NCI-H1092 treated with DMSO at 0.1 percent for 48 hours (cell line): ENCODE measurements at places on chromosomes 16 and 17.

DNA sequence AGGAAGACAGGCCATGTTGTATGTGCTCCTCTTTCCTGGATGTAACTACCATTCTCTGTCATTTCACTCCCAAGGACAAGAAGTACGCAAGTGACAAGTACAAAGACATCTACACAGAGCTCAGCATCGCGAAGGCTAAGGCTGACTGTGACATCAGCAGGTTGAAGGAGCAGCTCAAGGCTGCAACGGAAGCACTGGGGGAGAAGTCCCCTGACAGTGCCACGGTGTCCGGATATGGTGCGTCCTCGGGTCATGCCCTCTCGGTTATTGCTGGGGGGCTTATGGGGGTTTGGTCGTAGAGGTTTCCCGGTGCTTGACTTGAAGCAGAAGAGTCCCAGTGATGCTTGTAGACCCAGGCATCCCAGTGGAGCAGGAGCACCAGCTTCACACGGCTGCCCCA is 29.0 kb downstream of the PLD6 start:
- DNase-seq = no peak

GRCh38 chr16:19884611-19885450 is at the start of gene GPRC5B:
GPRC5B (minus strand) TSS chr16:19884848; CDS start chr16:19872845, 12,003 bp downstream.
- peak; percentile 37 for DNase-seq

- DNase-seq = no peak
Measured at GRCh38 chr17:3536716-3537115, 20.9 kb downstream of the TRPV3 start.

DNA sequence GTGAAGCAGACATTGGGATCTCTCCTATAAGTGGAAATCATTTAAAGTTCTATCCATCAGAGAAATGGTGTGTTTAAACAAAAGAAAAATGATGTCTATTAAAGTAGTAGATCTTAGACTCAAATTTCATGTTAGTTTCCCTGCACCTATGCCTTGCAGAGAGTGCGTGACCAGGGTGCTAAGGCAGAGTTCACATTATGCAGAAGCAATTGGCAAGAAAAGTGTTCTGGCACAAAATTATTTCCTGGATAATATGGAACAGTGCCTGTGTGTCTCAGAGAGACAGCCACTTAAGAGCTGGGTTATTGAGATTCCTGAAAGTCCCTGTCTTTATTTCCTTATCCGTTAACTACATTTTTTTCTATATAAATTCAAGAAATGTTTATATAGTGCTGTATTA is 457.0 kb downstream of the CDH8 start:
- no peak for DNase-seq

- no peak for DNase-seq
Measured at GRCh38 chr16:1534021-1535020, 855 bp downstream of the TMEM204 start.

GRCh38 chr17:55487695-55488432 is 23.4 kb downstream of the SMIM36 start:
- no peak for DNase-seq

- no peak for DNase-seq
Measured at GRCh38 chr17:7853691-7854038, 1.2 kb upstream of the TMEM88 start.

GRCh38 chr16:85002099-85002541 is 9.2 kb downstream of the ZDHHC7 start:
- no peak for DNase-seq

GRCh38 chr17:68443972-68444464 is 13.3 kb downstream of the WIPI1 start:
- DNase-seq = no peak

GRCh38 chr17:39621523-39622379 is 5.0 kb upstream of the PPP1R1B start:
- peak; percentile 79 for DNase-seq

DNA sequence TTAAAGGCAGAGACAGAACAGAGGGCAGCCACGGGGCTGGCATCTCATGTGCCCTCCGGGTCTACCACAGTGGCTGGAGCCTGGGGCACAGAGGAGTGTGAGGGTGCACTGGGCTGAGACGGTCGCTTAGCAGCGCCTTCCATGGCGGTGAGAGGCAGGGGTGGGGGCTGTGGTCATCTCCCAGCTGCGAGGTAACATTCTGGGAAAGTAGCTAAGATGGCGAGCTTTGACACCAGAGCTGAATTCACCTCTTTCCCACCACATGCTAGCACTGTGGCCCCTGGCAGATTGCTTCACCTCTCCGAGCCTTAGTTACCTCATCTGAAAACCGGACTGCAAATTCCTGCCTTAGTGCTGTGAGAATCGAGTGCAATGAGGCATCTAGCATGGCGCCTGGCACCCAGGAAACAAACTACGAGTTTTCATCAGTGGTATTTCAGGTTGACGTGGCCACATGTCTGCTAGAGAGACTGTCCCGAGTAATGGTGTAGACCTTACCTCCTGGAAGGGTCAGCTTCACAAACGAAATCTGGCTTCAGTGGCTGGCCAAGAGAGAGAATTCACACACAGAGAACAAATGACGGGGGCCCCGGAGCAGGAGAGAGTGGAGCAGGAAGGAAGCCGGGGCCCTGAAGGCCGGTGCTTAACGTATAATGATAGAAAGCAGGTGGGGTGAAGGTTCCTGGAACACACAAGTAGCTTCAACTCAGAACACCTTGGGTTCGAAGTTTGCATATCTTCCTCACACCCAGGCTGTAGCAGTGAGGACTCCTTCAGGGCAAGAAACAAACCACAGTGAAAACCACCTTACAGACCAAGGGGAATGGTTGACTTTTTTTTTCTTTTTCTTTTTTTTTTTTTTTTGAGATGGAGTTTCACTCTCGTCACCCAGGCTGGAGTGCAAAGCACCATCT is 63.9 kb upstream of the RPH3AL start:
- no peak for DNase-seq

- no peak for DNase-seq
Measured at GRCh38 chr16:16041196-16041892, 91.9 kb downstream of the ABCC1 start.

- no peak for DNase-seq
Measured at GRCh38 chr16:49776085-49776595, 79.8 kb downstream of the ZNF423 start.

DNA sequence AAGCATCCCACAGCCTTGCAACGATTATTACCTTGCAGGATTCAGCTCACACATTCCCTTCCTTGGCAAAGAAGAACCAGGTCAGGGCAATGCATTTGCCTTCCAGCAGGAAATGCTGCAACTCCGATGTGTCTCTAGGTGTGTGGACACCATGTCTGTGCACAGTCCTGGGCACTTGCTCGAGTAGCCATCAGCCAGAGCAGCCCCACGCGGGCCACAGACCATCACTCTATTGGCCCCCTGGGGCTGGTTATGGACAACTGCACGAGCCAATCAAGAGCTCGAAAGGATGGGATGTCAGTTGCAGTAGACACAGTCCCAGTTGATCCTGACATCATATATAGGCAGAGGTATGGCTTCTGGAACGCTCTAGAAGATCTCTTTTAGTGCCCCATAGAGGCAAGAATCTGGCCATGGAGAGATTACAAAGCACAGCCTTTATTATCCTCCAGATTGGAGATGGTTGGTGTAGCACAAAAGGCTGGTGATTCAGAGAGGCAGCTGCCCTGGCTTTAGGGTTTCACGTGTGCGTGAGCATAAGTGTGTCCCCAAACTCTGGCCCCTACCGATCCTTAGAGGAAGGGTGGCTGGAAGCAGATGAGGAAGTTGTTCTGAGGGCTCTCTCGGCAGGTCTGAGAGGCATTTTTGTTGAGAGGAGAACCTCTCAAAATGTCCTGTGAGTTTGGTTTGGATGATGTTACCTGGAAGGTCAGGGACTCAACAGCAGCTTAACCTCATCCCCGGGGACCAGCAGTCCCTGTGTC is 403.8 kb downstream of the SEC14L1 start:
- no peak for DNase-seq

GRCh38 chr16:66649636-66650205 is 45.2 kb downstream of the CMTM3 start:
- DNase-seq = peak; percentile 18

DNA sequence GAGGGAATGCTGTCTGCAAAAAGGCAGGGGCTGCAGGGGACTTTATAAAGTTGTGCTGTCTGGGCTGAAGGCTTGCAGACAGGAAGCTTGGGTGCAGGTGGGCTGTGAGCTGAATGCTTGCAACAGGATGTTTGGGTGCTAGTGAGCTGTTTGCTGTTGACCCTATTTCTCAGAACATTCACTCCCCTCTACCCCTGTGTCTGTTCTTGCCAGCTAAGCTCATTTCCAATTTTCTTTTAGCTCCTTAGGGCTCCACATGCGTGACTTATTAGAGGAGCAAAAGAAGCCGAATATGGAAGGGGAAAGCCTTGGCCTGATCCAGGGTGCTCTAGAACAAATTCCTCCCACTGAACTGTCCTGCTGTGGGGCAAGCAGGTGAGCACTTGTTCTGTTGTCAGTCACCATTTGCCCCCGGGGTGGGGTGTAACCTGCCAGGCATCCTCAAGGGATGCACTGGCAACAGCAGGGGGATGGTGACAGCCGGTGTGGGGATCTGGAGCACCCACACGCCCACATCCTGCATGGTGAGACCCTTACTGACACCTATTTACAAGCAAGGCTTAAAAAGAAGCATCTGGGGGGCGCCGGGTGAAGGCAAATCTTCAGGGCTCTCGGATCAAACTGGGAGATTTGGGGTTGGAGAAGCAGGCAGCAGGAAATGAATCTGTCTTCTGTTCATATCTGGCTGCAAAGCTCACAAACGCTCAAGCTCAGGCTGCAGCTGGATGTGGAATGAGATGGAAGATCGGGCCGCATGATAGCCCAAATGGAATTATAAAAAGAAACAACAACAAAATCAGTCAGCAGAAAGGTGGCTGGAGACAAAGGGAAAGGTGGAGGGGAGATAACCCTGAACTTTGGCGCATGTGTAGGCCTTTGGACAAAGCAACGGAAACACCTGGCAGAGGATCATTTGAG is 21.1 kb upstream of the NUP93 start:
- DNase-seq = no peak

DNA sequence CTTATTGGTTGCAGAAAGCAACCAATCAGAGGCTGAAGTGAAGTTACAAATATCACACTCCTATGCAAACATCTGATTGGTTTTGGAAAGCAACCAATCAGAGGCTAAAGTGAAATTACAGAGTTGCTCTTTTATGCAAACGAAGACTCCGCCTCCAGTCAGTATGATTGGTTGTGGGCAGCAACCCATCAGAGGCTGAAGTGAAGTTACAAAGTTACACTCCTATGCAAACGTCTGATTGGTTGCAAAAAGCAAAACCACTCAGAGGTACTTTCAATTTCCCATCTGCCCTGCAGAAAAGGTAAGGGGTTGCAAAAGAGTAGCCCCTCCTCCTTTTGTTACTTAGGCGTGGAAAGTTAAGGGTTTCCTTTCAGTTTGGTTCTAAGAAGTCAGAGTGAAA is 697.3 kb downstream of the MAF start:
- DNase-seq = no peak

GRCh38 chr16:57770361-57770760 is 31.9 kb downstream of the KIFC3 start:
- DNase-seq = no peak

DNA sequence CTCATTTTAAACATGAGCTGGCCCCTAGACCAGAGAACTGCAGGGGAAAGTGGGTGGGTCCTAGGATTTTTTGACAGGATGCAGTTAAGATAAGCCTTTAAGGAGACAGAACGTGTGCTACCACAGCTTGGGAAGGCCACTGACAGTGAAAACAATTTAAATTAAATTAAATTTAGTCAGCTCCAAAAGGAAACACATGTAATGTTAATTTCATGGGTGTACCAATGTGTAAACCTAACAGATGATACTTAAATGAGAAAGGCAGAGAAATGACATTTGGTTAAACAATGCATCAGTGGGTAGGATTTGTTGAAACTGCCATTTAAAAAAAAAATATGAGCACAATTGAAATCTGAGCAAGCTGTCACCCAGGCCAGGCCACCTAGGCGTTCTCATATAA is 250.8 kb downstream of the XYLT1 start:
- DNase-seq = no peak

DNA sequence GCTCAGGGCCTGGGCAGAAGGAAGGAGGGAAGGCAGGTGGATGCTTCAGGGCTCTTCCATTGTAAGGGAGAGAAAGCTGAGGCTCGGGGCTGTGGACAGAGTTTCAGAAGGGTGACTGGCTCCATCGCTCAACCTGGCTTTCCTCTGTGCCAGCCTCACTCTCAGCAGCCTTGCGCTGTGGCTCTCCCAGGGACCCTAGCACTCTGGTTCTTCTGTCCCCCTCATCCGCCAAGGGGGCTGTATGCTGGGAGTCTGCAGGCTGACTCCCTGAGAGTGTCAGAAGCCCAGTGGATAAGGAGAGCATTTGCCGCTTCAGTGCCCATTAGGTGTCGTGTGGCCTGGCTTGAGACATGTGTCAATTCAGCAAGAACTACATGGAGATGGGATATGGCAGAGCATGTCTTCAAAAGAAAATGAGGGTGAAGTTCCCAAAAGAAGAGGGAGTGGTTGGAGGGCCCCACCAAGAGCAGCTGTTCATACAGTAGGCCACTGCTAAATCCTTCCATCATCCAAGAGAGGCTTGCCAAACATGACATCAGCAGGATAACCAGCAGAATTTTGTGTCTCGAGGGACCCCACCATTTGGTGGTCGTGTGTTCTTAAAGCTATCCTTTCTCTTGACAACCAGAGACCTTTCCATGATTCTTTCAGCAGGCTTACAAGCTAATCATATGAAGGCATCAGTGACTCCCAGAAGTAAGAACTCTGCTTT is 148.2 kb downstream of the IRX5 start:
- DNase-seq = no peak

DNA sequence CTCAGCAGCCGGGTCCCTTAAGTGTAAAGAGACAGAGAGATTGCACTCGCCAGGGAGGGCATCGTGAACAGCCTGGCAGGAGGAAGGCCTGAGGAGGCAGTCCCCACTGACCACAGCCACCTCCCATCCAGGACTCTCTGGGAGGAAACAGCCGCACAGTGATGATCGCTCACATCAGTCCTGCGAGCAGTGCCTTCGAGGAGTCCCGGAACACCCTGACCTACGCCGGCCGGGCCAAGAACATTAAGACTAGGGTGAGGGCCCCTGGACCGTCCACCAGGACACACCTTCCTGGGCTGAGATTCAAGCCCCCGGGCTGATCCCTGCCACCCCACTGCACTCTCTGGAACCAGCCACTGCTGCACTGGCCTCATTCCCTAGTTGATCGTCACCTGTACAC is 14.0 kb downstream of the BTBD17 start:
- DNase-seq = no peak

DNA sequence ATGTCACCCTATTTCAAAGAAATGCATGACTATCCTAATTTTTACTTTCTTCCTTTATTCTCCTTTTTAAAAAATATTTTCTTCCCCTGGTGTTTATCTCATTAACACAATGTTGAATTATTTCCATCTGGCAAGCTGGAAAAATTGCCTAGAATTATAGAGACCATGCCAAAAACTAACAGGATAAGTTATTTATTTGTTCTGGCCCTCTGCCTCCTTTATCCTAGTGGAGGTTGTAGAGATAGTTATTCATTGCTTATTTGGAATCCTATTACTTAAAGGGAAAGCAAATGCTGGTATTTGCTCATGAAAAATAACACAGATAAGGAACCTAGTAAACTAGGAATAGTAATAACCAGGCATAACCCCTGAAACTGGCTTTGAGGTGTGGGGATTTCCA is 684.9 kb upstream of the KIF2B start:
- DNase-seq = no peak

DNA sequence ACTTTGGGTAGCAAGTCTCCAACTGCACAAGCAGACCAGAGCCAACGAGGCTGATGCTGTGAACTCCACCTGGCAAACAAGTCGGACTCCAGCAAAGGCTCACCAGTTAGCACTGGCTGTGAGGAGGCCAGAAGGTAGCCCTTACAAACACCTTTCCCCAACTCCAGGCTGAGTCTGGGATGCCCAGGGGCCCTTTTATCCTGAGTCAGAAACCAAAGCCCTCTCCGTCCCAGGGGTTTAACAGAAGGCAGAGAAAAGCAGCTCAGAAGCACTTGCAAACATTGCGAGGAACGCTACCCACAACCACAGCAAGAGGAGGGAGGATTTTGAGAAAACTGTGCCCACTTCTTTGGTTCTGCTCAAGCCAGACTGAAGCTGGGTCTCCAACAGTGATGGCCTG is 25.0 kb downstream of the CUEDC1 start:
- DNase-seq = no peak
